Effector memory CD4-positive, alpha-beta T cell (primary cell): ENCODE measurements at places on chromosomes 5 and 9.

DNA sequence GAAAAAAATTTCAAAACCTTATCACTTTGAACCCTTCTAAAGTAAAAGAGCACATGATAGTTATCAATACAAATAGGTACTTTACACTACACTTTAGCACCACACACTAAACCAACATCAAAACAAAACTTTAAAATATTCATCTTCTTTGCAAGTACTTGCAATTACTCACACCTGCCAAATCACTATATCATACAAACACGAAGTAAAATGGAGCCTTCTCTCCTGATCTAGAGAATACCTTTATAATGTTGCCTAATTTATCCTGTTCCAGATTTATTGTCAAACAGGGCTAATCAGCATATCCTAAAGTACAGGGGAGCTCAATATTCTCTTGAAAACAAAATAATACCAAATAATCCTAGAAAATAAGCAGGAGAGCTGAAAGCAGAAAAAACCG is 3.0 kb downstream of the RNF145 start:
- no peak for DNase-seq

- no peak for DNase-seq
These were observed 7.4 kb upstream of the SLC2A8 start for GRCh38 chr9:127389381-127390247.

GRCh38 chr5:72511774-72512592 is 4.8 kb upstream of the ZNF366 start:
- no peak for DNase-seq

DNA sequence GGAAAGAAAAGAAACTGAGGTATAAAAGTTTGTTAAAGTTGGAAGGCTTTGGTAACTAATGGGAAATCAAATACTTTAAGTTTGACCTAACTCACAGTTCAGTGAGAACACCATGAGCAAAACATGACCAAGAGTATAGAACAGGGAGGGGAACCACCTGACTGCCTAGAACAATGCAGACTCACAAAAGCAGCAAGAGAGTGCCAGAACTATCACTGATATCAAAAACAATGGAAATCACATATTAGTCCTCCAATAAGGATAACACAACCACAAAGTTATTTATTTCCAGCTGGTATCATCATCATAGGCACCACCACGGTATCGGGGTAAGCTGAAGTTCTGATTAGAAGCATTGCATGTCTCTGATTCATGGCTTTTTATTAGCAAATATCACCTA is 77.5 kb downstream of the TRPM6 start:
- no peak for DNase-seq

- no peak for DNase-seq
These were observed 54.0 kb upstream of the FCN2 start for GRCh38 chr9:134826336-134827285.

DNA sequence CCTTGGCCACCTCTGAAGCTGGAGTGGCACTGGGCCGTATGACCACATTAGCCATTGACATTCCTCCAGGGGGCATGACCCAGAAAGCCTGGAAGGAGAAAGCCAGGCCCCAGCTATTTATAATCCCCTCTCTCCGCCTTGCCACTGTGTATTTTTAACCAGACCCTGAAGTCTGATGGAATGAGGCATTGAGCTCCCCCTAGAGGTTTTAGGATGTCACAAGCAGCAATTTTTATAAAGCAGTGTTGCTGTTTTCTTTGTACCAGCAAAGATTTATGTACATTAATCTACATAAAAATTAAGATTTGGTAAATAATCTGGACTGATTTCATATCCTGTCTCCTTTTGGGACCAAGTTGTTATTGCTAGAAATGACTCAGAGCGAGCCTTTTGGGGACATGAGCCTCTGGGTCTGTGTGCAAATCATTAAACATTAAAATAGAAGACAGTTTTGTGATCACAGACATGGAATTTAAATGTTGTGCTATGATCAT is 127.1 kb downstream of the TRIO start:
- DNase-seq = no peak

GRCh38 chr5:171813270-171813669 is 27.7 kb downstream of the SMIM23 start:
- no peak for DNase-seq

DNA sequence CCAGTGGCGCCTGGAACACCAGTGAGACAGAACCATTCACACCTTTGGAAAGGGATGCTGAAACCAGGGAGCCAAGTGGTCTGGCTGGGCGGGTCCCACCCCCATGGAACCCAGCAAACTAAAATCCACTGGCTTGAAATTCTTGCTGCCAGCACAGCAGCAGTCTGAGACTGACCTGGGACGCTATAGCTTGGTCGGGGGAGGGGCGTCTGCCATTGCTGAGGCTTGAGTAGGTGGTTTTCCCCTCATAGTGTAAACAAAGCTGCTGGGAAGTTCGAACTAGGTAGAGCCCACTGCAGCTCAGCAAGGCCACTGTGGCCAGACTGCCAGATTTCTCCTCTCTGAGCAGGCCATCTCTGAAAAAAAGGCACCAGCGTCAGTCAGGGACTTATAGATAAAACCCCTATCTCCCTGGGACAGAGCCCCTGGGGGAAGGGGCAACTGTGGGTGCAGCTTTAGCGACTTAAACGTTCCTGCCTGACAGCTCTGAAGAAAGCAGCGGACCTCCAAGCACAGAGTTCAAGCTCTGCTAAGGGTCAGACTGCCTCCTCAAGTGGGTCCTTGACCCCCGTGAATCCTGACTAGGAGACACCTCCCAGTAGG is 42.0 kb upstream of the FKTN start:
- no peak for DNase-seq

DNA sequence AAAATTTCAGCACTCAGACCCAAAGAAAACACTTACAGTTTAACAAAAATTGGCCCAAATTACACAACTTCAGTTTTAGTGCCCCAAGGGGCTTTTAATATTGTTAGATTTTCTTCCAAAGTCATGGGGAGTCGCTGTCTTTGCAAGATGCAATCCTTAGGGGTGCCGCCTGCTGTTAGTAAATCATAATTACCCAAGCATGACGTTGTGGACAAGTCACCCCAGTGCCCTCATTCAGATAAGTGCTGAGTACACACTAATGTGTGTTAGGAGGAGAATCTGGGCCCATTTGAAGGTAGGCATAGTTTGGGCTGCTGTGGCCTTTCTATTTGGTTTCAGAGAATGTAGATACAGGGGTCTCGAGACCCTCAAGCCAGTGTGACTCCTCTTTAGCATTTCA is 138.1 kb downstream of the SV2C start:
- DNase-seq = no peak

GRCh38 chr5:34826347-34826746 is 12.6 kb upstream of the TTC23L start:
- no peak for DNase-seq

DNA sequence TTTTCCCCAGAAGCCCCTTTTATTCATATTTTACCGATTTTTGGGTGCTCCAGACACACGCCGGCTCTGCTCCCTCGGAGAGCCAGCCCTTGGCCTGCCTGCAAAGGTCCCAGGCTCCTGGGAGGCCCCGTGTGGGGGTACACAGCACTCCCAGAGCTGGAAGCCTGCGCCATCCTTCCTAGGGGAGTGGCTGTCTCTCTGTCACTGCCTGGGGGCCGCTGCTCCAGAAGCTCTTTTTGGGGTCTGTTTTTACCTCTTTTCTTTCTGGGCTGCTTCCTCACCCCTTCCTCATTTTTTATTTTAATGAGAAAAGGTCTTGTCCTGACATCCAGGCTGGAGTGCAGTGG is 119.1 kb upstream of the COL5A1 start:
- no peak for DNase-seq

- DNase-seq = no peak
These were observed 547.3 kb downstream of the CDK5RAP2 start for GRCh38 chr9:120032639-120033038.

- DNase-seq = no peak
These were observed 48.2 kb upstream of the GPR151 start for GRCh38 chr5:146564007-146564762.

DNA sequence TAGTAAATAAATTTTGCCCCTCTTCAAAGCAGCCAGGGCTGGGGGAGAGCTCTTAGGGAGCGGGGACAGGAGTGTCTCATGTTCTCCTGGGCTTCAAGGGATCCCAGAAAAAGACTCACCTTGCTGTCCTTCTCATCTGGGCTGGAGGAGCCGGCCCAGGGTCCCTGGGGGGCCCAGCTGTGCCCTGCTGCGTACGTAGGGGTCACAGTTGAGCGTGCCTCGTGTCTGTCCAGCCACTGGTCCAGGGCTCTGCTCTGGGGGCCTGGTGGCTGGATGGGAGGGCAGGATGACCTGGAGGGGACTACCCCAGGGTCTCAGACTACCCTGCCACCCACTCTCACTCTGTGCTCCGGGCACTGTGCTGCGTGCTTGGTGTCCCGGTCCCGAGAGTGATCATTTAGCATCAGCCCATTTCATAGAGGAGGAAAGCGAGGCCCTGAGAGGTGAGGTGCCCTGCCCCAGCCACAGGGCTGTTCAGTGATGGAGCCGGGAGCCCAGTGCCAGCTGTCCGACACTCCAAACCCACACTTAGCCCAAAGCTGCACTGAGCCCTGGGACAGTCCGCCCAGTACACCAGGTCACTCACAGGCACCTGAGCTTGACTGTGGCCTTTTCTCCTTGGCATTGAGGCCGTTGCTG is 26.2 kb upstream of the TDRD7 start:
- DNase-seq = no peak

- no peak for DNase-seq
These were observed 48.4 kb upstream of the SRFBP1 start for GRCh38 chr5:121913418-121913817.

DNA sequence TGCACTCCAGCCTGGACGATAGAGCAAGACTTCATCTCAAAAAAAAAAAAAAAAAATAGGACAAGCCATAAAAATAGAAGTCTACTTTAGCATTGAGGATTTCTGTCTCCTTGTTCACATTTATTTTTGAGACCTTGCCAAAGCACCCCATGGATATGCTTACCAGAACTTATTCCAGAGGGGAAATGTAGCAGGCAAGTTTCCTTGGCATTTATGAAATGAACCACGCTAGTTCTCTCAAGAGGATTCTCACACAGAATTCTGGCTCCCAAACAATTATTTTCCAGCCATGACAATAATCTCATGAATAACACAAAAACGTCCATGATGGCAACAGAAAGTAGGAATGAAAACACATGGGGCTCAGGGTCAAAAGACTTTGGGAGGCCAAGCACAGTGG is 23.4 kb upstream of the GPX8 start:
- DNase-seq = no peak

GRCh38 chr5:140642718-140643117 is 3.5 kb downstream of the TMCO6 start:
- DNase-seq = no peak

DNA sequence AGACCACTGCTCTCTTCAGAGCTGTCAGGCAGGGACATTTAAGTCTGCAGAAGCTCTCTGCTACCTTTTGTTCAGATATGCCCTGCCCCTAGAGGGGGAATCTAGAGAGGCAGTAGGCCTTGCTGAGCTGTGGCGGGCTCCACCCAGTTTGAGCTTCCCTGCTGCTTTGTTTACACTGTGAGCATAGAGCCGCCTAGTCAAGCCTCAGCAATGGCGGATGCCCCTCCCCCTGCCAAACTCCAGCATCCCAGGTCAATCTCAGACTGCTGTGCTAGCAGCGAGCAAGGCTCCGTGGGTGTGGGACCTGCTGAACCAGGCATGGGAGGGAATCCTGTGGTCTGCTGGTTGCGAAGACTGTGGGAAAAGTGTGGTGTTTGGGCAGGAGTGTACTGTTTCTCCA is 59.9 kb downstream of the CAVIN4 start:
- no peak for DNase-seq

GRCh38 chr5:146419696-146420095 is 27.4 kb upstream of the TCERG1 start:
- no peak for DNase-seq

DNA sequence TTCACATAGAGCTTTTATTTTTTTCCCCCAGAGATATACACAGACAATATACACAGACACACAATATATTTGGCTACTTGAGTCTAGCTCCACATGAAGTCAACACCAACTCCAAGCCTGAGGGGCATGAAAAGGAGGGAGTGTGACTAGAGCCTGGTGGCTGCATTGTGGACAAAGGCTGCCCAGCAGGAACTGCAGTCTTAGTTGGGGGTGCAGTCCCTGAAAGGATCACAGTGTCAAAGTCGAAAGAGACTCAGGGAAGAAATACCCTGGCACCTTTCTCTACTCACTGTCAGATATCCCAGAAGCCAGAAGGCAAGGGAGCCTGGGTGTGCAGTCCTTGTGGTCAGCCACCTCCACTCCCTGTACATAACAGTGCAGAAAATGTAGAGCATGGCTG is 231.6 kb upstream of the RPS23 start:
- no peak for DNase-seq

- no peak for DNase-seq
These were observed 48.2 kb downstream of the FAM240B start for GRCh38 chr9:38671748-38672147.

- DNase-seq = no peak
These were observed 9.4 kb downstream of the ERAP2 start for GRCh38 chr5:96885518-96886338.

DNA sequence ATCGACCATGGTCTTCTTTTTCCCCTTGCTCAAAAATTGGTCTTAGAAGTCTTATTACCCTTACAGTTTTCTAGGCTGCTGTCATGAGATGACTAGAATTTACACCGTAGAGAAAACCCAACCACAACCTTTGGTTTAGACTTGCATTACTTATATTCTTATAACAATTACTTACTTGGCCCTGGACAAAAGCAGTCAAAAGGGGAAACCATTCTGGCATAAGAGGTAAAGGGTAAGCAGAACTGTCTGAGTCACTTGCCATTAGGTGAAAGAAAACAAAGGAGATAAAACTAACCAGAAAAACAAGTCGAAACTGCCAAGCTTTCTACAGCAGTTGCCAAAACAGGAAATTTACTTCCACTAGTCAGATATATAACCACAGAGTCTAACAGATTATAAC is 17.9 kb downstream of the TMEM245 start:
- DNase-seq = no peak

DNA sequence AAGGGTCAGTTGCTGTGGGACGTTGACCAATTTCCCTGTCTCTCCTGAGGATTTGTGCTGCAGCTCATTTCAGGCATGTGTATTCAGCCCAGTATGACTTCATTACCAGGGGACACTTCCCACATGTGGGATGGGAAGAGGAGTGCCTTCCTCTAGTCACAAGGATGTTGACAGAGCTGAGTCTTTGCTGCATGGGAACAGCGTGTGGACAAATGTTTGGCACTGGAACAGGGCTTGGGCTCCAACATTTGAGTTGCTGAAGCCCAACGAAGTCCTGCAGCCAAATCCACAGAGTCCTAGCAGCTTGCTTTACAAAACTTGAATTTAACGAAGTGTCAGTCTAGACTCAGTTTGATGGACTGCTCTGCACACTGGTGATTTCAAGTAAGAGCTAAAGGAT is 283.2 kb downstream of the SH3GL2 start:
- no peak for DNase-seq

DNA sequence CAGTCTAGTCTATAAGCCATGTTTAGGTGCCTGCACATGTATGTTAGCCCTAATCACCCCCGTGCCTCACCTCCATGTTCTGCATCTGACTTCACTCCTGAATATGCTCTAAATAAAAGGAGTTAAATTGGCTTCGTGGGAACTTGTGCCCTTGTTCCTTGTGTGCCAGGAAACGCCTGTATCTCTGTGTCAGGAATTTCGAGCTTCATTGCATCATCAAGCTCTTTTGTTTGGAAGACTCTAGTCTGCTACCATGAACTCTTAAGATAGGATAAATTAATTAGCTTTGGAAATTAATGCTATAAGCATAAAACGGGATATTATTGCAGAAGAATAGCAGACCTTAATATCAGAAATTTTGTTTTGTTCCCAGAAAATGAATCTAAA is 99.2 kb downstream of the ADCY2 start:
- DNase-seq = no peak
